IMR-90 (cell line): ENCODE measurements at places on chromosomes 12 and 14. TPM values are rescaled to one million over a fixed set of nuclear protein-coding genes. Genes with fewer than 3 reads are reported as not detected.

SLC25A21 gene
- total RNA-seq: 0.90 and 2.5 TPM in 2 replicates

CEBPE gene
- total RNA-seq: not detected in 2 replicates

OVCH1 gene
- total RNA-seq: under 0.01 and 0.18 TPM in 2 replicates

MLXIP gene
- total RNA-seq: 2.7 and 3.1 TPM in 2 replicates

TEX22 gene
- total RNA-seq: under 0.01 and 0.18 TPM in 2 replicates

IL26 gene
- total RNA-seq: not detected in 2 replicates

KDM5A gene
- total RNA-seq: 66.7 and 95.9 TPM in 2 replicates

TAS2R20 gene
- 3.4 and 3.9 TPM in 2 replicates for total RNA-seq

TPH2 gene
- not detected in 2 replicates for total RNA-seq

PLA2G1B gene
- total RNA-seq: not detected in 2 replicates
